ENCODE measurements at places on chromosomes 3 and 15.

DNA sequence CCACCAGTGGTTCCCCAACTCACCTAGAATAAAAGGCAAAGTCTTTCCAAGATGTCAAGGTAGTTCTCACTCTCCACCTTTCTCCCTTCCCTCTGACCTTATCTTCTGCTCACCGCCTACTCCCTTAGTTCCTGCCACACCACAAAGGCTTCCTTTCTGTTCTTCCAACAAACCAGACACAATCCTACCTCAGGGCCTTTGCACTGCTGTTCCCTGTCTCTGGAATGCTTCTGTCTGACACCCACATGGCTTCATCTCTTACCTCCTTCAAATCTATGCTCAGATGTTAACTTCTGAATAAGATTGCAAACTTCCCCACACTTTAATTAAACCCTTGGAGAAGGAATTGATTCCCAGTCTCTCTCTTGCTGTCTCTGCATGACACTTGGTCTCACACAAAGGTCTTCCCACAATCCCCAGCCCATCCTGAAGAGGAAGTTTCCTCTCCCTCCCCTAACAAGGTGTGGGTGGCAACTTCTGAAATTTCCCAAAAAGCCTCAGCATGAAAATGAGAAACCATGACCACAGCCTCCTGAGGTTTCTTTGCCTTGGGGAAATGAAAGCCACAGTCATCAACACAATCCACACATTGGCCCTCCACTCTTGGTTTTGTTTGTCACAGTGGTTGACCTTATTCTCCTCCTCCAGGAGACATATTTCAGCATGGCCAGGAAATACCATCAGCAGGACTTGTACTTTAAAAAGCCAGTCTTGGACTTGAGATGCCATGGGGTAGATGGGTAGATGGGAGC lies 3.0 kb upstream of the RYK start:
- no peak for DNase-seq

DNA sequence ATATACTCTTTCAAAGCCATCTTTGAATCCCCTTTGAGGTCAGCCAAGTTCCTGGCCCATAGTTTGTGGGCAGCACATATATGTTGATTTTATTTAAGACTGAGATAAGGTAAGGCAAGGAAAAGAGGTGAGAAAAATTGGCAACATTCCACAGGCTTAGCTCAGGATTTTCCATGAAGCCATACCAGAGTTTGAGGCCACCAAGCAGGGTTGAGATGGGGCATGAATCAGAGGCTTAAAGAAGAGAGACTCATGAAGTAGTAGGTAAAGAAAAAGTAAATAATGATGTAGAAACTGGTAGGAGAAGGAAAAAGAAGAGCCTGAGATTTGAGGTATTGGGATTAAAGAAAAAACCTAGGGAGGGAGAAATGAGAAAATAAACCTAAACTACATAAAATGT lies 89.2 kb downstream of the MYO5A start:
- no peak for DNase-seq

DNA sequence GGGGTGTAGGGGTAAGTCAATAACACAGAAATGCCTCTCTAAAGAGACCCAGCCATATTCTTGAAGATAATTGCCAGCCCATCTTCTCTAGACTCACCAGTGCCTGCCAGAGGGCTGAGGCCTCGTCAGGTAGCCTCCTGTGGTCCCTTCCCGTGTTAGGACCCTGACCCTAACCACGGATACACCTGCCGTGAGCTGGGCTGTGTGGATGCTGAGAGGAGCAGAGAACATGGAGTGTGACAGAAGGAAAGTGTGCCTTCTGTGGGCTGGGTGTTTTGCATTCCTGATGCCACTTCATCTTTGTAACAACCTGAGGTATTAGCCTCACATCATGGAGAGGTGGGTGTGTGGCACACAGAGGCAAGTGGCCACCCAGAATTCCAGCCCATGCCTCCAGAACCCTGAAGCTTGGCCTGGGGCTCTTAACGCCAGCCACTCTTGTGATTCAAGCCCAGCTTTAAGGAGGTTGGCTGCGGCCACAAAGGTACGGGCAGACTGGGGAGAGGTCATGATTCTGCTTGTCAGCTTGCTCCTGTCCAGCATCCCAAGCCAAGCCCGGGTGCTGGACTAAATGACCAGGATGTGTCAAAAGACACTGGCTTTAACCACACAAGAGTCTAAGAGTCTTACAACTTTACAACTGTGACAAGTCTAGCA lies 21.1 kb upstream of the ABTB1 start:
- no peak for DNase-seq

GRCh38 chr15:29589416-29589815 lies 232.9 kb downstream of the TJP1 start:
- no peak for DNase-seq

DNA sequence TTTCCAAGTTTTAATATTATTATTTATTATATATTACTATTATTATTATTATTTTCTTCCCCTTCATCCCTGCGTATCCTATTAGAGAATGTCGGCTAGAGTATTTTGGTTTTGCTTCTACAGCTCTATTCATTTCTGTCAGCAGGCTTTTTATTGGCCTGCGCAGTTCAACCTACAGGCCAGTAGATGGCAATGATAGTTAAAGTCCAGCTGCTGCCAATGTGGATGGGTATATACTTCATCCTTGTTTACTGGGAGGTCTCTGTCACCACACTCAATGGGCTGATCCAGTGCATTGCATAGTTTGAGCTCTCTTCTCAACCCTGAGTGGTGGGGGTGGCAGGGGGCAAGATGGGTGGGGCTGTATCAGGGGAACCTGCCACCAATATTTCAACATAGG lies 799.8 kb downstream of the NSUN3 start:
- DNase-seq, result no peak

GRCh38 chr3:52172262-52172757 lies 18.1 kb upstream of the POC1A start:
- no peak for DNase-seq

DNA sequence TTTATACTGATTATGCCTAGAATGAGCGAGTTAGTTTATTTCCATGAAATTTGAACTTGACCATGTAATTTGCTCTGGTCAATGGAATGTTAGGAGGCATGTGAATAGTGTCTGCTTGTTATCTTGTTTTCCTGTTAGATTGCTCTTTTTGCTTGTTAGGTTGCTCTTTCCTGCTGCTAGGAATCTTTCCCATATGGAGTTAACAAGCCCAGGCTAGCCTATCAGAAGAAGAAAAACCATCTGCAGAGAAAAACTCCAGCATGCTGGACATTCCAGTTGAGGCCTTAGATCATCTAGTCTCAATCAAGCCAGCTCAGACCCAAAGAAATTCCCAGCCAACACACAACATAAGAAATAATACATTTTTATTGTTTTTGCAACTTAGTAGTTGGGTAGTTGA lies 470.2 kb upstream of the AGTR1 start:
- no peak for DNase-seq

- DNase-seq, result no peak
Measured at GRCh38 chr15:56425976-56426375, 39.0 kb downstream of the MNS1 start.

- DNase-seq, result no peak
Measured at GRCh38 chr3:8817486-8817885, 48.1 kb upstream of the OXTR start.
